ENCODE measurements at places on chromosomes 11 and 22.
A peak's percentile ranks its signal among the peaks of the same experiment; 100 is the strongest.

DNA sequence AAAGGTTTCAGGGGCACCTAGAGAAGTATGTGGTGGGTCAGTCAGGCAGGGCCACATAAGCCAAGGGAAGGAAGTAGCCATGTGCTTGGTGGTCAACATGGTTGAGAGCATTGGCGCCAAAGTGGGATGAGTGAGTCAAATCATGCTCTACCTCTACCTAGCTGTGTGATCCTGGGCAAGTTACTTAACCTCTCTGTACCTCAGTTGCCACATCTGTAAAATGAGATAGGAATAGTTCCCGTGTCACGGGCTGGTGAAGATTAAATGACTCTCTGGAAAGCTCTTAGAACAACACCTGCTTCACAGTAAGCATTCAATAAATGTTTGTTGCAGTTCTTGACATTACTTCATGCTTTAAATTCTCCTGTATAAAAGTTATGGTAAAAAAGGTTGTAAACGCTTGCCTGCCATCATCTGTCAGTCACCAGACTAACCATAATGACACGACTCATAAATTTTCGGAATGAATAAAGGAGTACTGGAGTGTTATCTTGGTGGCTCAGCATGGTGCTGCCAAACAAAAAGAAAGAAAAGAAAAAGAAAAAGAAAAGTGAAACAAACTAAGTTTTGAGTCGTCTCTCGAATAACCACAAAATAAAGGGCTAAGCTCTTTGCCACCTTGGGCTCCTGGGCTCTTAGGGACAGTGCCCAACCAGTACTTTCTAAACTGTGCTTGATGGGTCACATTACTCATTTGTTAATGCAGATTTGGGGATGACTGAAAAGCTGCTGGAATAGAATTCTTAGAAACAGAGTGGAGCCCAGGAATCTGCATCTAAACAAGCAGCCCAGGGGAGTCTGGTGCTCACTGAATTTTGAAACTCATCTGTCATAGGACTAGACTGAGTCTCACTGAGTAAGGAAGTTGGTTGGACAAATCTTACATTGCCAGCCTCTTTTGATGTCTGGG, 107.6 kb downstream of the LDLRAD3 start:
- DNase-seq = no peak

GRCh38 chr11:69473276-69473845, 8.1 kb upstream of the LINC01488 start:
- DNase-seq = no peak

DNA sequence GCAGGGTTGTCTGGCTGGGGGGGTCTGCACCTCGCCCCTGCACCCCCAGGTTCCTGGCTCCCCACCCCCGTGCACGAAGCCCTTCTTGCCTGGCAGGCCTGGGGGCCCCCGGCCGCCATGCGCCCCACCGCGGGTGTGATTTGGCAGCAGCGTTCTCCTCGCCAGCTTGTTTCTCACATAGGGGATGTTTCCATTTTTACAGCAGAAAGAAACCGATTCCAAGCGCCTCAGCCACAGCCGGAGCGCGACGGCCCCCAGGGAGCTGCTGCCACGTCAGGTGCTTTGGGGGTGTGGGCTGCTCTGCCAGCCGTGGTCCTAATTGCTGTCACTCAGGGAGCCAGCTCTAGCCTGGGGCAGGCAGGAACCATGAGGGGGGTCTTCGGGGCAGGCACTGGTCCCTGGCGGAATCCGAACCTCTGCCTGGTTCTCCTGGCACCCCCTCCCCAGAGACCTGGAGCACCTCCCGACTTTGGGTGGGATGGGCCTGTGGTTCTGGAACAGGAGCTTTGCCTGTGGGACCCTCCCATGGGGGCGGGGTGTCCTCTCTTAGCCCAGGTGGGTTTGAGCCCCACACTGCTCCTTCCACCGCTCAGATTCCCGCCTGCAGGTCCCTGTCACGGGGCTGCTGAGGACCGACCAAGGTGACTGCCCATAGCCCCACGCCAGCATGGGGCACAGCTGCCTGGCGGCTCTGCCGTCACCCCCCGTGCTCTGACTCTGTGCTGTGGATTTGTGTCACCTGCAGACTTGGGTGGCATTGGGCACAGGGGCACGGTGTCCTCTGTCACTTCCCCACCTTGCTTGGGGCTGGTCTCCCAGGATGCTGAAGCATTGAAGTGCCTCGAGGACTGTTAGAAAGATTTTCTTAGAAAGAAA, 54.0 kb downstream of the RTN4R start:
- DNase-seq = no peak

GRCh38 chr11:20353829-20354434, 9.6 kb upstream of the HTATIP2 start:
- DNase-seq = peak; percentile 39

- no peak for DNase-seq
Observed at GRCh38 chr11:72781063-72781312, 12.9 kb downstream of the STARD10 start.

GRCh38 chr11:117916956-117917355, 12.2 kb downstream of the TMPRSS13 start:
- no peak for DNase-seq

- no peak for DNase-seq
Observed at GRCh38 chr11:33734441-33735270, 1.6 kb downstream of the CD59 start.

DNA sequence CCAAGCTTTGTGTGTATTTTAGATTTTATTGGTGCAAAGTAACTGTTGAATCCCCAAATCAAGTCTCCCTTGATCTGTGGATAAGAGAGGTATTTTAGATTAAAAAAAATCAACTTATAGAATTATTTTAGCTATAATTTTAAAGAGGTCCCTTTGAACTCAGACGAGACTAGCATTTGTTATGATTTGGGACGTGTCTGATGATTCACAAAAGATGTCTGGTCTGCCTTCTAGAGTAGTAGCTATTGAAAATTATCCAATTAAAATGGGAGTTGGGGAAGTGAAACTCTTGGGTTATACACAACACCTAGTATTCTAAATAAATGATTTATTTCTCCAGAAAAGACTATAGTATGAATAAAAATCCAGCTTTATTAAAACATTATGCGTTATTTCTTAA, 227.9 kb upstream of the GRIA4 start:
- DNase-seq = no peak

- no peak for DNase-seq
Observed at GRCh38 chr11:122330279-122330965, 214.4 kb upstream of the BLID start.

GRCh38 chr22:38481162-38481870, 13.4 kb downstream of the KDELR3 start:
- DNase-seq = no peak

- DNase-seq = no peak
Observed at GRCh38 chr11:74932169-74932568, 16.7 kb downstream of the XRRA1 start.

GRCh38 chr11:58647141-58647699, 24.8 kb downstream of the CNTF start:
- DNase-seq = no peak

GRCh38 chr11:120400564-120401364, 64.6 kb downstream of the ARHGEF12 start:
- DNase-seq = no peak

DNA sequence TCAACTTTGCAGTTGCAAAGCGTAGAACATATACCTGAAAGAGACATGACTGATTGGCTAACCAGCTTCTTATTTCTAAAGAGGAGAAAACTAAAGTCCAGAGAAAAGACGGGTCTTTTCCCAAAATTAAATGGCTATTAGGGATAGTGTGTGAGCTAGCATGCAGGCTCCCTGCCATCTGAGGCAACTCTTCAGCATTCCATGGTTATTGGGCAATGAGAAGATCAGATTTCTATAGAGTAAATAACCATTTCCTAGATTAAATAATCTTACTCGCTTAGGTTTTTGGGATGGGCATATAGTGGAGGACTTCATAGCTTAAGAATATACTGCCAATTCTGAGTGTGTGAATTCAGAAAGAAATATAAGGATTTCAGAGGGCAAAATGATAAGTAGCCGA, 95.0 kb downstream of the PDHX start:
- DNase-seq = no peak

DNA sequence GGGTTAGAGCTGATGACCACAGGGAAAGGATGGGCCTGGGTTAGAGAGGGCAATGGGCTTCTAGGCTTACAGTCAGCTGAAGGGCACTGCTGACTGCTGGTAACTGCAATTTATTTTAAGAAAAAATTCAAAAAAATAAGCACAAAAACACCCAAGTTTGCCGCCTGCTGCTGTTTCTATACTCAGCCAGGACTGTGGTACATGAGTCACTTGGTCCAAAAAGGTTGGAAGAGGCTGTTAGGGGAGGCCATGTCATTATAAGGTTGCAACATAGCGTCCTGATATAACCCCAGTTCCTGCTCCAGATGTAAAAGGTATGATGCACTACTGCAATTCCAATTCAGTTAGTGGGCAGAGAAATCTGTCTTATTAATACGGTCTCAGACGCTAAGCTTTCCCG, 98.9 kb downstream of the ETS1 start:
- DNase-seq = no peak

GRCh38 chr11:46665356-46665755, 35.1 kb downstream of the ARHGAP1 start:
- DNase-seq = no peak

DNA sequence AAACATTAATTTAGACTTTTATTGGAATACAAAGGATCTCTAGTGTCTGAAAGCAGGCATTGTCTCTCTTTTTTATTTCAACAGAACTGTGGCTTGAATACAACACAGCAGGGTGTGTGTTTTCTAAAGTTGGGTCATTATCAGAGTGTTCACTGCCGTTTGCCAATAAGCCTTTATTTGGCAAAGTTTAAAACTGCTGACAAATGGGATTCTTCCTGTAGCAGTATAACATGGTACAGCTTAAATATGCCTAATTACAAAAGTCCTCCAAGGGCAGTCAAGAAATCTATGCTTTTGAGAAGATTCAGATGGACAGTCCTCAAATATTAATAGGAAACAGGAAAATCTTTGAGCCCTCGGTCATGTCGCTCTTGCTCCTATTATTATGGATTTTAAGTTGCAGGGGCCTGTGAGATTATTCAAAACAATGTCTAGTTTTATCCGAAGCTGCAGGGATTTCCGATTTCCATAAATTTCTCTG, 199.9 kb downstream of the MAML2 start:
- no peak for DNase-seq

DNA sequence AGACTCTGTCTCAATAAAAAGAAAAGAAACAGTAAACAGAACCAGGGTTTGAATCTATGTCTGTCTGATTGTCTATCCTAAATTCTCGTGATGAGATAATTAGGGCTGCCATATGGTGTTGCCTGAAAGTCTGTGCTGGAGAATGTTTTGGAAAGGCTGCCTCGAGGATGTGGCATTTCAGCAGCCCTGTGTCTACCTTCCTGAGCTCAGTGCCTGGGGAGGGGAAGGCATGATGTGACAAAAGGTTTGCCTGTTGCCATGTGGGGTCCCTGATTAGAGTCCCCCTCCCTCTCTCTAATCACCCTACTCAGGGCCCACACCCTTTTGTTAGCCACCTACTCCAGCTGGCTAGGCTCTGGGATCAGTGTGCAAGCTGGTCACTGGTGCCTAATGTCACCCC, 15.2 kb downstream of the CD82 start:
- DNase-seq = no peak

GRCh38 chr22:45425101-45425500, 11.6 kb downstream of the RIBC2 start:
- DNase-seq = no peak

DNA sequence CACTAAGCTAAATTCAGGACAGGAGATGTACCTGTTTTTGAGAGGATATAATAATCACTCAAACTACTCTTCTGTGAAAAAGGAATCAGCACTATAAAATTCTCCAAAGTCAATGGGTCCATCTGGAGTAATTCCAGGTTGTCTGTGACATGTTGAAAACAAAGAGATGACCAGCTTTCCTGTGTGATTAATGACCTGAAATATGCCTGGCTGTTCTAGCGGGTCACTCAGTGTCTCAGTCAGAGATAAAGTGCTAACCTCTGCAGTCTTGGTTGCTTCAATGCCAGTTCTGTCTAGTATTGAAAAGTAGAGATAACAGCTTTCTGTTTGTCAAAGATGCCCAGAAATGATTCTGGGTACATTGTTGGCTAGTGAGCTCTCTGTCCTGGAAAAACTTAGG, 722.6 kb upstream of the TENM4 start:
- no peak for DNase-seq

DNA sequence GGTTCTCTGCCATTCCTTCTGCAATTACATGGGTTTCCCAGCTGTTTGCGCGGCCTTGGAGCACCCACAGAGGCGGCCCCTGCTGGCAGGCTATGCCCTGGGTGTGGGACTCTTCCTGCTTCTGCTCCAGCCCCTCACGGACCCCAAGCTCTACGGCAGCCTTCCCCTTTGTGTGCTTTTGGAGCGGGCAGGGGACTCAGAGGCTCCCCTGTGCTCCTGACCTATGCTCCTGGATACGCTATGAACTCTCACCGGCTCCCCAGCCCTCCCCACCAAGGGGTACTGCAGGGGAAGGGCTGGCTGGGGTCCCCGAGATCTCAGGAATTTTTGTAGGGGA, 2.6 kb downstream of the RCE1 start:
- no peak for DNase-seq

- DNase-seq = no peak
Observed at GRCh38 chr11:290621-291231, 1.8 kb downstream of the PGGHG start.

- peak; percentile 4 for DNase-seq
Observed at GRCh38 chr11:32231909-32232493, 141.1 kb downstream of the RCN1 start.

DNA sequence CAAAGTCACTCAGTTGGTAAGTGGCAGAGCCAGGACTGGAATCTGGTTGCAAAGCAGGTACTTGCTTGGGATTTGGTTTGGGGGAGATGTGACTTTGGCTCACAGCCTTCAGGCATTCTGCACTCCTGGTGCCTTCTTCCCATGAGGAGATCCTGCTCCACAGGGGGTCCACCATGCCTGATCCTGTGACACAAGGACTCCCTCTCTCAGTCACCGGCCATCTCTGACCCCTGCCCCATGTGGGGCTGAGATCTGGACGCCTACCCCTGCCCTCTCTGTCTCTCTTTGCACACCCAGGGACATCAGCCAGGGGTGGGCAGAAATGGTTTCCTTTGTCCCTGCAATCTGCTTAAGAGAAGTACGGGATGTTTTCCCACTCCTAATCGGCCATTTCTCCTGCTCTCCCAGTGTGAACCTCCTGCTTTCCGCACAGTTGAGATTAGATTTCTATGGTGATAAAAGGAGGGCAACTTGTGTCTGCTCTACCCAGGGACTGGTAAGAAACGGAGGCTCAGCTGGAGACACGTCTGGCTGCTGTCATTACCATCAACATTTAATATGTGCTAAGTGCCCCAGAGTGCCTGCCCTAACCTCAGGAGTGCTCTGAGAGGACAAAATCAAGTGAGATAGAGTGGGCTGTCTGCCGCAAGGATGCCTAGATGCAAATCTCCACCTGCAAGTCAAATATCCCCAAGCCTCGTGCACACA, 11.1 kb upstream of the FXYD6 start:
- no peak for DNase-seq

GRCh38 chr11:1843098-1843473, 4.3 kb downstream of the TNNI2 start:
- DNase-seq = no peak
